PC-3 (cell line): ENCODE measurements at places on chromosomes 6 and 20. TPM values are rescaled to one million over a fixed set of nuclear protein-coding genes. Genes with fewer than 3 reads are reported as not detected.

GRCh38 chr6:137764464-137764863 is 102.6 kb upstream of the TNFAIP3 start:
- peak overlapping the region; percentile 88 for H3K27ac ChIP-seq
- H3K27me3 ChIP-seq: no peaks in the 10 kb centered on the region
- H3K36me3 ChIP-seq: no peaks in the 10 kb centered on the region

CRNKL1 gene
- 17.2 and 22.5 TPM in 2 replicates for total RNA-seq

DNA sequence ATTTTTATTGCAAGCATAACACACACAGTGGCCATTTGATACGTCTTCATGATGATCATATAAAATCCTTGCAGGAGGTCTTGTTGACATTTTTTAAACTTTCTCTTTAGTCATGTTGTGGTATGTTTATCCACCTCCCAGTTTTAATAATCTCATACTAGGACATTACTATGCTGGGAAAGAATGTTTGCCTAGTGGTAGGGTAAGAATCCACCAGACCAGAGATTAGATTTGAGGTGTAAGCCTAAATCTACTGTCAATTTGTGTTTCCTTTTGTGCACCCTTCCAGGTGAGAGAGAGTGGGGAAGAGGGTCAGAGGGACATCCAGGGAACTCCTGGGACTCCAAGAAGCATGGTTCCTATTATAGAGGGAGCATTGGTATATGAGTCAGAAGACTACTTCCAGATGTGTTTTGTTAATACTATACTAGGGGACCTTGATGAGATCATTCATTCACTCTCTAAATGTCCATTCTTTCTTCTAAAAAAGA is 298.3 kb upstream of the SASH1 start:
- peaks cover 17% of the 10 kb centered on the region for H3K4me1 ChIP-seq
- no peak overlapping the region for H3K4me3 ChIP-seq
- H3K27me3 ChIP-seq: no peaks in the 10 kb centered on the region
- peak overlapping the region; percentile 48; the same call in 1 of the 2 replicates for H3K27ac ChIP-seq

DNA sequence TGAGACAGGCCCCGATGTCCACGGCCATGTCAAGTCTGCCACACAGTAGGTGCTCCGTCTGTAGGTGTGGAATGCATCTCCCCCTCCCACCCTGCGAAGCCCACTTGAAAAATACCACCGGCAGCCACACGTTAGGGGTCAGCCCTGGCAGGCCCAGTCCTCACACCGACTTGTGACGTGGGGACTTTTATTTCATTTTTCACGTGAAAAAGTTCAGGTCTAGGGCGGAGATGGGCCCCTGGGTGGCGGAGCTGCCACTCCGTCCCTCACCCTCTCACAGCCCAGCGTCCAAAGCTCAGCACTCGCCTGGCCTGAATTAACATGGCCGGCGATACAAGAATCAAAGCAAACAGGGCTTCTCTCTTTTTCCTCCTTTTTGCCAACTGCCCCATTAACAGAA is 3.8 kb upstream of the TUBB1 start:
- no peak for DNase-seq
- no peaks in the 10 kb centered on the region for H3K27me3 ChIP-seq
- H3K4me1 ChIP-seq: peaks cover 25% of the 10 kb centered on the region
- H3K36me3 ChIP-seq: no peaks in the 10 kb centered on the region

SNAP25 gene
- total RNA-seq: not detected in 2 replicates

SLC22A1 gene
- 0.29 and 10.2 TPM in 2 replicates for total RNA-seq

SHLD1 gene
- total RNA-seq: 3.4 and 5.1 TPM in 2 replicates

DNA sequence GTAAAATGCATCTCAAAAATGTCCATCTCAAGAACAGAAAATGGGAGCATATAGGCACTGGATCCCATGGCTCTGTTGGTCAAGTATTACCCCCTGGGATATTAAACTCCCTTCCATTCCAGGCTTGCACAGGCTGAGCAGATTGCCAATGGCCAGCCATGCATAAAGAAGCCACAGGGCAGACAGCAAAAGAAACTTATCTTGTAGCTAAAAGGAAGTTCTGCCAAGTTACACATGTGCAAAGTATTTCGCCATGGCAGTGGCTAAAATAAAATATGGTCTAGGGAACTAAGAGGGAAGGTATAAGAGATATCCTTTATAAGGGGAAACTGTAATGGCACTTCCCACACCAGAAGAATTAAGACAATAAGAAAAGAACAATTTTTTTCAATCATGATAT is 415.6 kb upstream of the BTBD3 start:
- no peak for DNase-seq
- 0 out of 2 replicates have a peak, but pooled peaks cover 5% of the 10 kb centered on the region for H3K4me1 ChIP-seq
- no peak overlapping the region for H3K4me3 ChIP-seq
- no peaks in the 10 kb centered on the region for H3K27me3 ChIP-seq
- no peaks in the 10 kb centered on the region for H3K36me3 ChIP-seq

GRCh38 chr20:33653900-33654596 is 8.1 kb upstream of the C20orf144 start:
- peaks cover 23% of the 10 kb centered on the region for H3K4me1 ChIP-seq
- peak; percentile 62 for DNase-seq
- no peaks in the 10 kb centered on the region; the same call in 1 of the 2 replicates for H3K36me3 ChIP-seq
- H3K27ac ChIP-seq: no peak overlapping the region

ADIG gene
- total RNA-seq: not detected in 2 replicates

DNA sequence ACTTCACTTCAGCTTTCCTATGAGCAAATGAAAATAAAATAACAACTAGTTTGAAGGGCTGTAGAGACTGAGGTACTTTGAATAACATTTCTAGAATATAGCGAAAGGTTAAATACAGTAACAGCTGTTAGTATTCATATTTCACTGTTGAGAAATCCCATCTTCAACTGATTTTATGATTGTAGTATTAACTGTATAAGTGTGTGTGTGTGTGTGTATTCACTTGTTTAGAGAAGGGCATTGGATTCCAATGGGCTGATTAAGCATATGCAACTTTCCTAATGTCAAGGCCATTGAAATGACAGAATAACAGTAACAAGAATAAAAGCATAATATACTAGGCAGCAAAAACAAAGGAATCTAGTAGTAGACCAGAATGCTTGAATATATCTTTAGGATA is 957.5 kb upstream of the EPHA7 start:
- H3K27me3 ChIP-seq: no peaks in the 10 kb centered on the region
- no peak for DNase-seq
- no peak overlapping the region for H3K4me3 ChIP-seq
- no peaks in the 10 kb centered on the region for H3K36me3 ChIP-seq

- H3K4me1 ChIP-seq: peaks cover 7% of the 10 kb centered on the region
- no peak for DNase-seq
- no peaks in the 10 kb centered on the region for H3K27me3 ChIP-seq
- no peak overlapping the region for H3K4me3 ChIP-seq
Observed at GRCh38 chr20:36866164-36866563, 9.8 kb upstream of the TLDC2 start.

DNA sequence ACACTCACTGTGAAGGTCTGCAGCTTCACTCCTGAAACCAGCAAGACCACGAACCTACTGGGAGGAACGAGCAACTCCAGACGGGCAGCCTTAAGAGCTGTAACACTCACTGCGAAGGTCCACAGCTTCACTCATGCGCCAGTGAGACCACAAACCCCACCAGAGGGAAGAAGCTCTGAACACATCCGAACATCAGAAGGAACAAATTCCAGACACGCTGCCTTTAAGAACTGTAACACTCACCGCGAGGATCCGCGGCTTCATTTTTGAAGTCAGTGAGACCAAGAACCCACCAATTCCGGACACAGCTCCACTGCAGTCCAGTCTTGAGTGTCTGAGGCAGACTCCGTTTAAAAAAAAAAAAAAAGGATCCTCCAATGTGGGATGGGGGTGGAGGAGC is 60.4 kb upstream of the ERVFRD-1 start:
- H3K4me3 ChIP-seq: no peak overlapping the region
- H3K27me3 ChIP-seq: no peaks in the 10 kb centered on the region
- H3K36me3 ChIP-seq: no peaks in the 10 kb centered on the region
- no peaks in the 10 kb centered on the region for H3K4me1 ChIP-seq

DNA sequence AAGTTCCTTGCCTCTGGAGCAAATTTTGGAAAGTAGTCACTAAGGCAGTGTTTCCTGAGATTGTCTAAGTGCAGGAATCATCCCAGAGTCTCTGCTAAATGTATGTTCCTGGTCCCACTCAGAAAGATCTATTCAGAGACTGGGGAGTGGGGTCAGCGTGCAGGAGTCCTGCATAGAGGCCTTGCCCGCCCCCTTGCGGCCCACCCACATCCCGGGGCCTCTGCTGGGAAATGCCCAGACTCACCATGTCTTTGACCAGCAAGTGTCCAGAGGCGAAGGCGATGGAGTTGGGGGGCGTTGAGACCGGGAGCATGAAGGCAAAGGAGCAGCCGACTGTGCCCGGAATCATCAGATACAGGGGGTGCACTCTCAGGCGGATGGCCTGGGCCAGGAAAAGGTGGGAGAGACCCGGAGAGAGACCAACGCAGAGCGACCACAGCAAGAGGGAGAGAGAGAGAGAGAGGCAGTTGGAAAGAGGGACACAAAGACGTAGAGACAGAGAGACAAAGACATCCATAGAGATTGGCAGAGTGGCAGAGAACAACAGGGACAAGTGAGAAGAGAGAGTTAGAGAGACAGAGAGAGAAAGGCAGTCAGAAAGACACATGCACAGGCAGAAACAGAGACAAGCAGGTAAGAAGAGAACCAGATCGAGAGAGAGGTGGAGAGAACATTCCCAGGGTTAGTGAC is 12.9 kb upstream of the OCSTAMP start:
- peaks cover 28% of the 10 kb centered on the region for H3K4me1 ChIP-seq
- no peaks in the 10 kb centered on the region for H3K36me3 ChIP-seq
- no peak for DNase-seq
- no peak overlapping the region for H3K27ac ChIP-seq
- H3K27me3 ChIP-seq: no peaks in the 10 kb centered on the region

TCF21 gene
- not detected in 2 replicates for total RNA-seq

DNA sequence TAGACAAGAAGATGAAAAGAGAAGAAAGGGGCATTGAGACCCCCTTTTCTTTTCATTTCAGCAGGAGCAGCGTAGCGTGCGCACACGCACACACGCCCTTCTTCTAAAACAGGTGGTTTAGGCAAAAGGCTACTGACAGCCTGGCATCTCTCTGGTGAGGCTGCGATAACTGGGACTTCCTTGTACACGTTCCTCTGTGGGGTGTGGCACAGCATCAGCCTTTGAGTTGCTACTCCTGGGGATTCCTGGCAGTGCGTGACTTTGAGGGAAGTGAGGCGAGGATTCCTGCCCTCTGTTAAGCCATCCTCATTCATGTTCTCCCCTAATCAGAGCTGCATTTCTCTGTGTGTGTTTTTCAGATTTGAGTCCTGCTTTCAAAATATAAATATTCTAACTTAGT is 94.7 kb downstream of the TMEM170B start:
- H3K4me3 ChIP-seq: no peak overlapping the region
- peak; percentile 70 for DNase-seq
- H3K4me1 ChIP-seq: peaks cover 12% of the 10 kb centered on the region
- H3K27me3 ChIP-seq: no peaks in the 10 kb centered on the region
